Endothelial cell (in vitro differentiated cells): ENCODE measurements at places on chromosomes 4 and X.

- DNase-seq: no peak
Measured at GRCh38 chr4:10140866-10141759, 24.5 kb upstream of the WDR1 start.

- DNase-seq: no peak
Measured at GRCh38 chr4:162661913-162662312, 498.1 kb upstream of the FSTL5 start.

DNA sequence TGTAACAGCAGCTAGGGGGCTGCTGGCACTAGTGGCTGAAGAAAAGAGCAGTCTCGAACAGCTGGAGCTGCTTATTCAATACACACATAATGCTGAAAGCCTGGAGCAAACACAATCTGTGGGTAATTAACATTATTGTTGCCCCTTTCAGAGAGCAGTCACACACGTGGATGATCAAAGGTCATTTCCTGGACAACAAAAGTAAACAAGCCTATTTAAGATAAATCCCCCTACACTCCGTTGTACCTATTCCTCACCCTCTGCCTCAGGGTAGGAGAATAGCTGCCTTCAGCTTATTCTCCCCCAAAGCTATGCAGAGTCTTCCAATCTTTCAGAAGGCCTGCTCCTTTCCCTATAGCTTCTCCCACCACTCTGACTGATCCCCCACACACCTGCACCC lies 803.9 kb downstream of the C4orf33 start:
- DNase-seq: no peak

- DNase-seq: no peak
Measured at GRCh38 chr4:16136827-16137226, 53.0 kb upstream of the PROM1 start.

- no peak for DNase-seq
Measured at GRCh38 chr4:83658806-83659205, 122.9 kb downstream of the GPAT3 start.

- DNase-seq: no peak
Measured at GRCh38 chrX:41449615-41450014, 2.5 kb downstream of the NYX start.

GRCh38 chr4:6456450-6456849 lies 16.0 kb downstream of the PPP2R2C start:
- DNase-seq: no peak

DNA sequence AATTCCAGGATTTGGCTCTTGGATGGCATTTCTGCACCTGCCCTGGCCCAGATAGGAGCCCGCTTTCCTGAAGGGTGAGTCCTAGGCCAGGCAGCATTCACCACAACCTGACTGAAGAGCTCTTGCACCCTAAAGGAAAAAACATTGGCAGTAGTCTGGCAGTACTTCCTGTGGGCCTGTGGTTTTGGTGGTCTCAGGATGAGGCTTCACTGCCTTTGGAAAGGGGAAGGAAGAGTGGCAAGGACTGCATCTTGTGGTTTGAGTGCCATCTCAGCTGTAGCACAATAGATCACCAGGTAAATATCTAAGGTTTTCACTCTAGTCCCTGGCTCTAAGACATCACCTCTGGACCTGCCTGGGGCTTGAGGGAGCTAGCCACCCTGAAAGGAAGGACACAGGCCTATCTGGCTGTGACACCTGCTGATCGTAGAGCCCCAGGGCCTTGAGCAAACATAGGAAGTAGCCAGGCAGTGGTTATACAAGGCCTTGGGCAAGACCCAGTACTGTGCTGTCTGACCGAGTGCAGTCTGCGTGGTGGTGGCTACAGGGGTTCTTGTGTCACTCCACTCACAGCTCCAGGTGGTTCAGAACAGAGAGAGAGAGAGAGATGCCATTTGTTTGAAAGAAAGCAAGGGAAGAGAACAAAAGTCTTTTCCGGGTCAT lies 28.5 kb upstream of the PRRG1 start:
- DNase-seq: no peak

GRCh38 chrX:154096140-154097002 lies 1.1 kb downstream of the MECP2 start:
- DNase-seq: peak; percentile 5

DNA sequence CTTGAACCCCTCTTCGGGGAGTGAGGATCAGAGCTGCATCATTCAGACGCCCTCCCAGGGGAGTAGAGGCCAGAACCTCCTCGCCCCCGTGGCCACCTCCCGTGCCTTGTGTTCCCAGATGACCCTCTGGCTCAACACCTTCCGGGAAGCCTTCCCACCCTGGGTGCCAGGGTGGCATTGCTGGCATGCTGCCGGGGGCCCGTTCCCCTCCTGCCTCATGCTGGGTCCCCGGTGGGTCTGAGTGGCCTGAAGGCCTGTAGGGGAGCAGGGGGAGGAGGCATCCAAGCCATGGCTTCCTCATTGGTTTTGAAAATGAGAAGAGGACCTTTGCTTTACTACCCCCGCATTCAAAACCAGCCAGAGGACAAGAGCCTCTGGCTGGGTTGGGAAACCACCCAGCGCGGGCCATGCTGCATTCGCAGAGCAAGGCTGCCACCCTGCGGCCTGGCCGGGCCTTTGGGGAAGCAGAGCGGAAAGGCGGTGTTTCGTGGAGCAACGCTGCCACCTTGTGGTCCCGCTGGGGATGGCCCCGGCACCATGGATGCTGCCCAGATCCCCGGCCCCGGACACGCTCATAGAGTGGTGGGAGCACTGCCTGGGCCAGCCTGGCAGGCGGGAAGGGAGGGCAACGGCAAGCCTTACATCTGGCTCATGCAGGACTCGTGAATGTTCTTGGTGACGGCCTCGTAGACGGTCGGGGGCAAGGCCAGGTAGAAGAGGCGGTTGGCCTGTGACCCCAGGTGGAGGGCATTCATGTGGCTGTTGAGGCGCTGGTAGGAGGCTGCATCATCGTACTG lies 11.9 kb downstream of the G6PD start:
- peak; percentile 86 for DNase-seq

GRCh38 chr4:48968814-48969213 lies 17.3 kb upstream of the CWH43 start:
- no peak for DNase-seq

DNA sequence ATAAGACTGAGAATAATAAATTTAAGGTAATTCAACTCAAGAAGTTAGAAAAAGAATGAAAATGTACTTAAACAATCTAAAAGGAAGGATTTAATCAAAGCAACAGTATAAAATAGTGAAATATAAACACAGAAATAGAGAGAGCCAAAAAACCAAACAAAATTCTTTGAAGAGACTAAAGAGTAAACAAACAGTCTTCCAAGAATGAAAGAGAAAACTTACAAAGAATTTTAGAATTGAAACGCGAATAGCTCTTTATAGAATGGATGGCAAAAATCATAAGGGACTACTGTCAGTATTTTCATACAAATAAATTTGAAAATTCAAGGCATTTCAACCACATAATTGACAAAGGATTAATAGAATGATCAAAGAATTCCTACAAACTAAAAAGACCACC lies 41.7 kb downstream of the VEGFC start:
- DNase-seq: no peak

GRCh38 chr4:1668488-1668840 lies 15.6 kb downstream of the FAM53A start:
- no peak for DNase-seq

DNA sequence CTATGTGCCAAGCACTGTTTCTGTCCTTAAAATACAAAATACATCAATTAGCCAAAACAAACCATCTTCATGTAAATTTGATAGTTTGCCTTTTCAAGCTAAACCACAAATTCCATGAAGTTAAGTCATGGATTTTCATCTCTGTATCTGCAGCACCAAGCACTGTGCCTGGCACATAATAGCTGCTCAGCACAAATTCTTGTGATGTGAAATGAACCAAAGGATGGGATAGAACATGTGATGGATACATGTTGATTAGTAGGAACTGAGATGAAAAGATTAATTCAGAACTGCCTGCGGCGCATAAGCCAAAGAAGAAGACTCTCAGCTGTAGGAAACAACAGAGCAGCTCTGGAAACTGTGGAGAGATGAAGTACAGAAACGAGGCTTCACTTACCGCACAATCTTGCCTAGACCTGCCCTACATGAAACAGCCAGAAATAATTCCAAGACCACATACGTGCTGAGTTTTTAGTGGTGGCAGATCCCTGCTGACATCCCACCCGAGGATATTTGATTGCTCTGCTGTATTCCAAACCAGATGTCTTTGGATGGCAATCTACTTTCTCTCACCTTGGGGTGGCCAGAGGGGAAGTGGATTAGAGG lies 40.9 kb upstream of the DCLK2 start:
- DNase-seq: no peak

GRCh38 chr4:141580523-141580922 lies 55.9 kb upstream of the IL15 start:
- no peak for DNase-seq

DNA sequence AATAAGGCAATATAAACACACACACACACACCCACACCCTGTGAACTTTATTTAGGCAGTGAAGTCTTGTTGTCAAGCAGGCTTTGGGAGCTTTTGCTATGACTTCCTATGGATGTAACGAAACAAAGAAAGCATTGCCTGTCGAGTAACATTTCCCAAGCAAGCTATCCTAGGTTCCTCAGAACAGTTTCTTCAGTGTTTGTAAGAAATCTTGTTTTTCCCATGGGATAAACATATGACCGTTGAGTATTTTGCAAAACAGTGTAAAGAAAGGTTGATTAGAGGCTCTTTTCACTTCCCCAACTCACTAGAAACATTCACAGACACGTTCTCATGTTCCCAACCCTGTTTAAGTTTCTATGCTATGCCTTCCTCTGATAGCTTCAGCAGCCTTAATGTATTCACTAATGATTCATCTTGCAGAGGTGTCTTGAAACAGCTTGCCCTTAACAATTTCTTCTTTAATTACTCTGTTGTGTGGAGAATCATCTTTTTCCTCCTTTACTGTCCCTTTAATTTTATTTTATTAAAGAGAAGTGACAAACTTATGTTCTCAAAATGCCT lies 1947.1 kb upstream of the TENM3 start:
- no peak for DNase-seq

DNA sequence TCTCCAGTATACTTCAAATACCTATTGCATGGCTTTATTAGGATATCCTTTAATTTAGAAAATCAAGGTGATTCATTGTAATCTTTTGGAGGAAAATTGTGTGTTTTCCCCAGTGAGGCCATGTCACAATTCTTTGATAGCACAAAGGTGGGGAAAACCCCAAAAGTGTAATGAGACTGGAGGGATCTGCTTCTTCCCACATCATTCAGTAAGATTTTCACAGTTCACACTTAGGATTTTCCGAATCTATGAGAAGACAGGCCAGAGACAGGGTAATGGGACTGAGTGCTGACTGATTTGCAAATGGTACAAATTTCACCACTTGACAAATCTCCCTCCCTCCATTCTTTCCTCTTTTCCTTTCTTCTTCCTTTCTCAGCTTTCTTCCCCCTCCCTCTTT lies 181.1 kb downstream of the MGST2 start:
- DNase-seq: no peak

DNA sequence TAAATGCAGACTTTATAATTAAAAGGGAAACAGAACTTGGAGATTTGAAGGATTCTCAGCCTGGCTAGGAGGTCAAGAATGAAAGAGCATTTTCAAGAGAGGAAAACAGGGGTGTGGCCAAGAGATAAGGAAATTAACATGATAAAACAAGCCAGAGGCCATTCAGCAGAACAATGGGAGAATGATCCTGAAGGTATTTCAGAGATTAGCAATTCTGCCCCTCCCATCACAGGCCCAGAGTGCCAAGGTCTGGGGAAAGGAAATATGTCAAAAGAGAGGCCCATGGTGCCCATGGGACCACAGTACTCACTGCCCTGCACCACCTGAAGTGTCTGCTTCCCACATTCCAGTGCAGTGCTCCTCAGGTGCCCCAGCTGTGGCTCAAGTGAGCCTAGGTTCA lies 188.5 kb upstream of the STS start:
- DNase-seq: no peak

DNA sequence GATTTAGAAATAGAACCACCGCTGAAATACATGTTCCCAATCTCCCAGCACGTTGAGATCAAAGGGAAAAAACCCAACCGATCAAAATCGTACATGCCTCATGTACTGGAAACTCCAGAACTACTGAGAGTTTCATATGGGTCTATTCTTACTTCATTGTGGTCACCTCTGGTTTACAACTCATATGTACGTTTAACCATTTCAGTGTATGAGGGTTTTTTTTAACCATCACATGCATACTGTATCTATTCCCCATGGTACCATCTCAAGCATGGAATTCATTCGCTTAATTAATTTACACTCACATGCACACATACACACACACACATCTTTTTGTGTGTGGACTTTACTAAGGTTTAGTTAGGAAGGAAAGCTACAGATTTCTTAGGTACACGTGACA lies 46.0 kb upstream of the CLNK start:
- DNase-seq: no peak

DNA sequence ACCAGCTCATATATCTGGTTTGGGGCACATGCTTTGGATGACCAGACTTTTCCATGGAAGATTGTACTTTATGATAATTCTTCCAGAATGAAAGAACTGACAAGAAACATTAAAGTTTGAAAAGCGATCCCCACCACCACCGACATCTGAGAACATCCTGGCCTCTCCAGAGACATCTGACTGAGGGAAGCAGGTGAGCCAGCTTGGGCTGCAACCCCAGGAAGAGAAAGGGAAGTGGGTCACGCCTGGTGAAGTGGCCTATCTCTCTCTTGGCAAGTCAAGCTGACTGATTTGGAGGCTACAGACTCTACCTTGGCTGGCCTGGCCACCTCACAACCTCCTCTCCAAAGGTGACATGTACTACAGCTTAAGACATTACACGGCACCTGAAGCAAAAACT lies 20.7 kb downstream of the PARM1 start:
- DNase-seq: no peak

- no peak for DNase-seq
Measured at GRCh38 chrX:66328950-66329596, 165.0 kb downstream of the HEPH start.

GRCh38 chrX:12790885-12791256 lies 341 bp upstream of the PRPS2 start:
- DNase-seq: no peak

- DNase-seq: no peak
Measured at GRCh38 chr4:99074816-99075215, 13.8 kb downstream of the ADH5 start.

GRCh38 chr4:110663206-110663605 lies 40.3 kb upstream of the PITX2 start:
- DNase-seq: no peak

- peak; percentile 46 for DNase-seq
Measured at GRCh38 chr4:139301821-139302611, at the start of gene NDUFC1. Gene NDUFC1 (minus strand): TSS chr4:139302477. CDS start chr4:139295798, 6,679 bp downstream.

- DNase-seq: no peak
Measured at GRCh38 chr4:135072553-135072952, 871.0 kb upstream of the PABPC4L start.
